H7 (cell line): ENCODE measurements at places on chromosomes 16 and 17. TPM values are rescaled to one million over a fixed set of nuclear protein-coding genes. Genes with fewer than 3 reads are reported as not detected.

GRCh38 chr17:50386510-50386909, 10.8 kb downstream of the LRRC59 start:
- no peak for DNase-seq

- DNase-seq, result no peak
These were observed 4.4 kb downstream of the LGALS9 start for GRCh38 chr17:27635275-27635823.

- DNase-seq, result no peak
These were observed 137.0 kb upstream of the RCVRN start for GRCh38 chr17:10041916-10042588.

The SEPHS2 gene
- total RNA-seq, result 8.2 and 9.8 TPM in 2 replicates

- DNase-seq, result no peak
These were observed 17.2 kb downstream of the SLC7A6 start for GRCh38 chr16:68281368-68282063.

DNA sequence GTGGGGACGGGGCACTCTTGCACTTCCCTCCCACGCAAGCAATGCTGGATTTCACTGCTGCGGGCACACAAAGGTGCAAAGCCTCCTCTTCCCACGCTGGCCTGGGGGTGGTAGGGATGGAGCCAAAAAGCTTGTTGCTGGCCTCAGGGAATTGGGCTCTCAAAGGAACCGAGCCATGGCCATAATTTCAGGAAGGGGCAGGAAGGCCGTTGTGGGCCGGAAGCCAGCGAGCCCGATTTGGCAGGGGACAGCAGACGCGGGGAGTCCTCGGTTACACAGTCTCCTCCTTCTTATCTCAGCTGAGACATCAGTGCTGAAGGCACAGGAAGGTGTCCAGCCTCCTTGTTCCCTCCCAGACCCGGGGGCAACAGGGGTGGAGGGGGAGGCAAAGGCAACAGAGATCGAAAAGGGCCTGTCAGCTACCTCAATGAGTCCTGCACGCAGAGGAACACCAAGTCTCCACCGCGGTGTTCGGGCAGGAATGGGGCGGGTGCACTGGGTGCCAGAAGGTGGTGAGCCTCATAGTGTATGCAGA, 59.5 kb downstream of the SLFN11 start:
- peak; percentile 27 for DNase-seq
